Kidney (tissue), 22 donors: ENCODE measurements at places on chromosomes 6 and 20. TPM values are rescaled to one million over a fixed set of nuclear protein-coding genes. Genes with fewer than 3 reads are reported as not detected.

MOXD1 gene
- polyA plus RNA-seq, result 11.6 TPM

SLC17A3 gene
- 149 TPM for polyA plus RNA-seq

GUCA1A gene
- polyA plus RNA-seq, result not detected

KCNQ5 gene
- polyA plus RNA-seq, result not detected

C4A gene
- 521 TPM for polyA plus RNA-seq

IMPG1 gene
- 0.69 TPM for polyA plus RNA-seq

NKAPL gene
- 1.7 TPM for polyA plus RNA-seq

SLC2A10 gene
- 3.7 TPM for polyA plus RNA-seq

HLA-DRB5 gene
- 59.9 TPM for polyA plus RNA-seq

TTK gene
- polyA plus RNA-seq, result 0.13 TPM

BTNL2 gene
- not detected for polyA plus RNA-seq

BMP5 gene
- 0.86 TPM for polyA plus RNA-seq

TRIM10 gene
- 1.5 TPM for polyA plus RNA-seq

MEP1A gene
- polyA plus RNA-seq, result 0.13 TPM

GPLD1 gene
- 0.41 TPM for polyA plus RNA-seq

FOXA2 gene
- polyA plus RNA-seq, result not detected

PFDN4 gene
- 49.5 TPM for polyA plus RNA-seq

TRERF1 gene
- polyA plus RNA-seq, result 1.5 TPM

ULBP1 gene
- polyA plus RNA-seq, result 0.47 TPM

PCIF1 gene
- 27.4 TPM for polyA plus RNA-seq

LY6G6C gene
- polyA plus RNA-seq, result not detected

C6orf141 gene
- polyA plus RNA-seq, result not detected

ZNF391 gene
- polyA plus RNA-seq, result 1.5 TPM

CTCFL gene
- polyA plus RNA-seq, result not detected

SEMG1 gene
- not detected for polyA plus RNA-seq

NCOA3 gene
- 4.9 TPM for polyA plus RNA-seq

TREML4 gene
- not detected for polyA plus RNA-seq

C20orf202 gene
- polyA plus RNA-seq, result 0.73 TPM

GNMT gene
- polyA plus RNA-seq, result 1.9 TPM

TMEM200A gene
- 7.7 TPM for polyA plus RNA-seq

HRH3 gene
- polyA plus RNA-seq, result not detected

BPI gene
- polyA plus RNA-seq, result 1.5 TPM

PCMTD2 gene
- polyA plus RNA-seq, result 25.0 TPM

CD164 gene
- 205 TPM for polyA plus RNA-seq

FRK gene
- polyA plus RNA-seq, result 5.9 TPM

FOXQ1 gene
- polyA plus RNA-seq, result 6.0 TPM
